ENCODE measurements at places on chromosomes 7 and 10.

DNA sequence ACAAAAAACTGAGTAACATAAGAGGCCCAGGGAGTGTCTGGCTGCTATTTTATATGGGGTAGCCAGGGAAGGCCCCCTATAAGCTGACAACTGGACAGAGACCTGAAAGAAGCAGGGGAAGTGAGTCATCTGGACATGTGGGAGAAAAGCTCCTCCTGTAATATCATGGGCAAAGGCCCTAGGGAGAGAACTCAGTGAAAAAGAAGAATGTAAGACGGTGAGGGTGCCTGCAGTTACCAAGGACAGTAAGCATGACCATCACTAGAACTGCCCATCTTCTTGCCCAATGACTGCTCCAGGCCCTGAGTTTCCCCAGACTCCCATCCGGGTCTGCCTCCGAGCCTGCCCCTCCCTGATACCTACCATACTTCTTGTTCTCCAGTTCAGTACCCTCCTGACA is 2.3 kb downstream of the ELMO1 start:
- no peak for DNase-seq

GRCh38 chr10:18400906-18401245 is 250.5 kb downstream of the NSUN6 start:
- no peak for DNase-seq

DNA sequence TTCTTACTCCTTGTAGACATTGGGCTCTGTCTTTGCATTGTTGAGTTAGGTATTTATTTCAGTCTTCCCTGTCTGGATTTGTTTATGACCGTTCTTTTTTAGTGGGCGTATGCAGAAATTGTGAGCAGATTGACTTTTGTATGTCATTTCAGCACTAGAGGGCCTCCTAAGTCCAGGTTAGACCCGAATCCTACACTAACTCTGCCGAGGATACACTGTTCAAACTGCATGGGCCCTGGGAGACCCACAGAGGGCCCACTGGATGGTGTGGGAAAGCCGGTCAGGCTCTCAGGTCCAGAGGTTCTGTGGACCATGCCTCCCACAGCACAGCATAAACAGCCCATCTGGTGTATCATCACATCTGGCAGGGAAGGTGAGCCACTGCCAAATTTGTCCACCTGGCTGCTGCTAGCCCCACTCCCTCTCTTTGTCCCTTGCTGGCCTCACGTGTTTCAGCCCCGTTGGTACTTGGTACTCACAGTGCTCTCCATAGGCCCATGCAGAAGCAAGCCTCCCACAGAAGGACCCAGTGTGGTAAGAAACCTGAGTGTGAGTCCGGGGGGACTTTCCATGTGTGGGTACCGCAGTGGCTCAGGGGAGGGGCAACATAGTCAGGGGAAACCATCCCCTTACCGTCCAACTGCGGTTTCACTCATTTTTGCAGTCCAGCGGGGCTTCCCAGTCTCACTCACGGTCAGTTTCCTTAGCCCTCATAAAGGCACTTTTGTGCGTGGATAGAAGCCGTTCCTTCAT is 112.8 kb downstream of the APBB1IP start:
- DNase-seq: no peak

DNA sequence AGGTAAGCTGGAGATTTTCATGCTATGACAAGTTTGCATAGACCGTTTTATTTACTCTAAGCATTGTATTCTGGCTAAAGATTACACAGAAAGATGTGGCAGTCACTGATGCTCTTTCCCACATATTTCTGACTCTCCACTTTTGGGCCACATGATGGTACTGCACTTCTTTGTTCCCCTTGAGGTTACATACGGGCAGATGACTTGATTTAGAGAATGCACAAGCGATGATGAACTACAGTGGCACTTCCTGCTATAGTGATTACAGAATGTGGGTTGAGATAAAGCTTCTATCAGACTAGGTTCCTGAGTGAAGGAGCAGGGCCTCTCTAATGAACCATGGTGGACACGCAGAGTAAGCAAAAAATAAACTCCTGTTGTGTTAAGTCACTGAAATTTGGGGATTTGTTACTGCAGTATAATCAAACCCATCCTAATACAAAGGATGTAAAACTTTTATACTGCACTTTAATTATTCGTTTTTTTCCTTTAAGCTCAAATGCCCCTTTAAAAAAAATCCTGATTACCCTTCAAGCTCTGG is 177.9 kb downstream of the TAX1BP1 start:
- no peak for DNase-seq

DNA sequence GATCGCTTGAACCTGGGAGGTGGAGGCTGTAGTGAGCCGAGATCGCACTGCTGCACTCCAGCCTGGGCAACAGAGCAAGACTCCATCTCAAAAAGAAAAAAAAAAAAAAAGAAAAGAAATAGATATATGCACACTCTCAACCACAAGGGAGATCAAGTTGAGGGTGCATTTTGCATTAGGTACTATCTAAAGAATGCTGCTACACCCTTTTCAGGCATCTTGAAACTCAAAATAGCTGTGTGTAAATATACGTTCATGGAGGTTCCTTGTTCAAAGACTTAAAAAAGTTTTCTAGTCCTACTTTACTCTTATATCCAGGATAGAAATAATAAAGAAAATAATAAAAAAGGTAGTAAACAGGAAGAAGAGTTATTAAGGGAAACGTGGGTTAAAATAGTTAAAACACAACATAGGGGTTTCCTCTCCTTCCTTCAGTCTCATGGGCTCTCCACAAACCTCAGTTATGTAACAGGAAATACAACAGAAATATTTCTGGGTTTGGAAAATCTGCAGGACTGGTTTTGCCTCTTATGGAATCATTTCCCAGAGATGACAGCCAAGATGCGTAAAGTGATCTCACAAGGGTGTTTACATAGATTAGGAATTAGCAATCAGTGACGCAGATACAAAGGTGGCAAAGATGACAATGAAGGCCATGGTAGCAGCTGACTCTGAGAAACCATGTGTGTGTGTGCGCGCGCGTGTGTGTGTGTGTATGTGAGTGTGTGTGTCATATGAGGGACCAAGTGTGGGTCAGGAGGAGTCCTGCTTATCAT is 15.1 kb downstream of the STEAP4 start:
- no peak for DNase-seq

DNA sequence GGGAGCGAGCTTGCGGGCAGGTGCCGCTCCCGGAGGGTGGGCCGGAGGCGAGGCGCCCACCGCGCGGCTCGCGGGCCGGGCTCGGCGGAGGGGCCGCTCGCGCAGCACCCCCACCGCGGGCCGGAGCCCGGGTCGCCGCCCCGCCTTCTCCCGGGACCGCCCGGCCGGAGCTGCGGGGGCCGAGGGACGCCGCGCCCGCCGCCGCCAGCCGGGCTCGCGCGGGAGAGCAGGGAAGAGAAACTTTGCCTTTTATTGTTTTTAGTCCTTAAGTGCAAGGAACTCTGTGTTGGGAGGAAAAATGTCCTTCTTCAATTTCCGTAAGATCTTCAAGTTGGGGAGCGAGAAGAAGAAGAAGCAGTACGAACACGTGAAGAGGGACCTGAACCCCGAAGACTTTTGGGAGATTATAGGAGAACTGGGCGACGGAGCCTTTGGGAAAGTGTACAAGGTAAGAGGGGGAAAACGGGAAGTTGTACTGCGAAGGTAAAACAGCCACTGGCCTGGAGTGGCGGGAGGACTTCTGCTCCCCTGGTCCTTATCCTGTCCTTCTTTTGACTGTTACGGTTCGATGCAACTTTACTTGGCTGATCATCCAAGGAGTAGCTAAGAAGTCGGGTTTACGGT is 620 bp downstream of the SLK start:
- DNase-seq: no peak

- no peak for DNase-seq
Measured at GRCh38 chr7:16295558-16295957, 125.8 kb downstream of the CRPPA start.

GRCh38 chr7:18459484-18460245 is 35.9 kb upstream of the HDAC9 start:
- DNase-seq: no peak

- no peak for DNase-seq
Measured at GRCh38 chr10:114694752-114695151, 36.7 kb upstream of the ABLIM1 start.

- DNase-seq: no peak
Measured at GRCh38 chr7:17792075-17792936, 148.0 kb downstream of the SNX13 start.

GRCh38 chr7:147547252-147547897 is 1043.2 kb upstream of the C7orf33 start:
- no peak for DNase-seq

- no peak for DNase-seq
Measured at GRCh38 chr10:84826704-84827103, 498.3 kb downstream of the CCSER2 start.

GRCh38 chr10:71259815-71260501 is 47.6 kb downstream of the UNC5B start:
- no peak for DNase-seq

GRCh38 chr7:2518737-2519118 is 846 bp upstream of the LFNG start:
- DNase-seq: no peak

DNA sequence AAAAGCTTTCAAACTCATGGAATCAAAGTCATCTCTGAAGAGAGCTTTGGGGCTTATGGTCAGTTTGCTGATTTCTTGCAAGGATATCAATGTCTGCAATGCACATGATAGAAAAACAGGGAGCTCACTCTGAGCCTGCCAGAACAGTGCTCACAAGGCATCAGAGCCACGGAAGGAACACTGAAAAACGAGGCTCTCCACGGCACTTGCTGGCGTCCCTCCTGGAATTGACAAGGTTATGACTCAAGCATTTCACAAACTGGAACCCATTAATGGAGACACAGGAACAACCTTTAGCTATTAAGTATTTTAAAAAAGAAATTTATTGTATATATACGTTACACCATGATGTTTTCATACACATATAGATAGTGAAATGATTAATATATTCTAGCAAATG is 266.3 kb downstream of the KCND2 start:
- no peak for DNase-seq

DNA sequence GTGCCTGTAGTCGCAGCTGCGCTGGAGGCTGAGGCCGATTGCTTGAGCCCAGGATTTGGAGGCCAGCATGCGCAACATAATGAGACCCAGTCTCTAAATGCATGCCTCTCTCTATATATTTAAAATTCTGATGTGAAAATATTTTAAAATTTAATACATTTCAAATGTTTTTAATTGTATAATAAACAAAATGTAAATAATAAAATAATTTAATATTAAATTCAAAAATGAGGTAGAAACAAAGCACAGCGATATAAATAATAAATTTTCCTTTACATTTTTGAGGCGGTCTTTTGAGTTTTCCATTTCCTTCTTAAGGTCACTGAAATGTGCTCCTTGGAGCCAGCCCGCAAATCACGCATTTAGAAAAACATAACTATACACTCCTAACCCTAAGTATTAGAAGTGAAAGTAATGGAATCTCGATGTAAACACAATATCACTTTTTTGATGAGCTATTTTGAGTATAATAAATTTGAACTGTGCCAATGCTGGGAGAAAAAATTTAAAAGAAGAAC is 523 bp upstream of the CDK1 start:
- no peak for DNase-seq

DNA sequence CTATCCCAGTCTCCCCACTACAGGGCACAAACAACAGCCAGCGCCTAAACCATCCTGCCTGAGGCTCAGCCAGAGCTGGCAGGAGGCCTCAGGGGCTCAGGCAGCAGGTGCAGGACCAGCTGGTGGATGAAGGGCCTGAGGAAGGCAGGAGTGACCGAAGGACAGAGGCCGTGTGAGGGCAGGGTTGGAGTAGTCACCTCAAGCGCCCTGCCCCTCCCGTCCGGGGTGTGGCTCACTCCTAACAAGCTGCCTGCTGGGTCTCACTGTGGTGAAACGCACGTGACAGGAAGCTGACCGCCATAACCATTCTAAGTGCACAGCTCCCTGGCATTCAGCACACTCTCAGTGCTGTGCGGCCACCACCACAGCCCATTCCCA is 281.1 kb downstream of the ELFN1 start:
- DNase-seq: no peak

DNA sequence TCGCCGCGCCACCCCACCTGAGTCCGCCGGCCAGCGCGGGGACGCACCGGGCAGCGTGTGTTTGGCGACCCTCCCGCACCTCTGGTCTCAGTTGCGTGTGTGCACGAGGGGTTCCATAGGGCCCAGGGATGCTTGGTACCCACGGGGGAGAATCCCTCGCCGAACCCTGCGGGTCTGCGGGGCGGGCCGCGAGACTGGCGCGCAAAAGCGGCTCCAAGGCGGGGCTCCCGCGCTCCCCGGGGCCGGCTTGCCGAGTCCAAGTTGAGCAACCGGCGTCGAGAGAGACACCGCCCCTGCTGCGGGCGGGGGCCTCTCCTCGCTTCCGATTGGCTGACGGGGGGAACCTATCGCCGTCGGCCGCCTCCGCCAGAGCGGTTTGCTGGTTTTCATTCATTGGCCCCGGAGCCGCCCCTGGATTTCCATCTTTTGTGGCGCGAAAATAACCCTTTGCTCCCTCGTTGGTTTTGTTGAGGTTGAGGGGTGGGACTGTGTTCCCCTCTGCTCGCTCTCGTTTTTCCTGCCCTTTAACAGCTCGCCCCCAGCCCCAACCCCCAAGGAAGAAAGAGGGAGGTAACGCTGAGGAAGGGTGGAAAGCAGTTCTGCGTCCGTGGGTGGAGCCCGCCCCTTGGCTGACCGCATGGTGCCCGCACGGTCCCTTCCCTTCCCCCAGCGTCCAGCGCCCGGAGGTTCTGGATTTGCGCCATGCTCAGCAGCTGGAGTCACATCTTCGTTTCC is 4.0 kb upstream of the IGF2BP3 start:
- DNase-seq: no peak

GRCh38 chr10:42795701-42796100 is 13.1 kb downstream of the BMS1 start:
- no peak for DNase-seq

DNA sequence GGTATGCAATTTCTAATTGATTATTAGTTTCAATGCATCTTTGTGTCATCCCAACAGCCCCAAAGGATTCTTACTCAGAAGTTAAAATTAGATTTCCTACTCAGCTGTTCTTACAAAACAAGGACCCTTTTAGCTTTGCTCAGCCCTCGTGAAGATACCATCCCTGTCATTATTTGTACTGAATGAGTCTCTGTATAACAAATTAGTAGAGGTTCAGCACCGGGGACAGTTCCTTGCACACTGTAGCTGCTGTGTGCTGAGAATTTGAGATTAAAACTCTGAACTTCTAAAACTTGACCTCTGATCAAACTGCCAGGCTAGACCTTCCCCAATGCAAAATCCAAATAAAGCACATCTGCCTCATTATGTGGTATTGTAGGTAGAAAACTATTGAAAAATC is 299.1 kb downstream of the LHFPL3 start:
- no peak for DNase-seq

- no peak for DNase-seq
Measured at GRCh38 chr7:99563650-99564049, 5.2 kb downstream of the ZNF655 start.

DNA sequence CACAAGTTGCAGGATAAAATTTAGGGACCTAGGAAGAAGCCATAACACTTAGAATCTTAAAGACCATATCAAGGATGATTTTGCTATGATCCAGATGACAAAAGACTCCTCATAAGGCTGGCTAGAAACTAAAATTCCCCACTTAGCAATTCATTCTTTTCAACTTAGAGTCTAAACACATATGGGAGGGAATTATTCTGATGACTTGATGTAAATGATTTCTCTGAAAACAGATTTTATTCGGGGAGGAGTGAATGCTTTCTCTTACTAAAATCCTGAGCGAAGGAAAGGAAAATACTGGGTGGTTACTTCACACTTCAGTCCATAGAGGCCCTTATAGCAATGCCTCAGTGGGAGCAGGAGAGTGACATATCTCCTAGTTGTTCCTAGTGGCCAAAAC is 138.7 kb upstream of the SORCS1 start:
- no peak for DNase-seq

All from stimulated activated CD8-positive, alpha-beta memory T cell treated with anti-CD3 and anti-CD28 coated beads, Interleukin-12 subunit alpha, Interleukin-12 subunit beta, amount 100 ng/mL, for 4 hours (primary cell).